ENCODE measurements at places on chromosomes 2 and 18. TPM values are rescaled to one million over a fixed set of nuclear protein-coding genes. Genes with fewer than 3 reads are reported as not detected.

Gene IDH1
- total RNA-seq = 144 TPM

Gene CKAP2L
- 15.9 TPM for total RNA-seq

GRCh38 chr2:123693836-123694235 lies 331.3 kb upstream of the CNTNAP5 start:
- no peak for DNase-seq

DNA sequence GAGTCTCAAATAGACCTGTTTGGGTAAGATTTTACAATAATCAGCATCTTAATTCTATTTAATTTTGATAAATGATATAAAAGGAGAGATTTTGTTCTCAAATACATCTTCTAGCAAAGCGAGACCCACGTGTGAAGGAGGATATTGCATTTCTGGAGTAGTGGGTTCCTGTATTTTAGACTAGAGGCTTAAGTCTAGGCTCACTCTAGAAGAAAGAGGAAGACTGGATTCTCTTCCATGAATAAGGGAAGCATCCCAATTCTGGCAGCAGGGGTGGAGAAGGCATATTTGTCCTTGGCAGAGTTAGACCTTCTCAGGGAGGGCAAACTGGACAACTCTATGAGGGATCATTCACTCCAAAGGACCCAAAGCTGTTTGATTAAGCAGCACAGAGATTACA lies 11.3 kb upstream of the FAM228A start:
- DNase-seq = no peak

- no peak for DNase-seq
These were observed 404.4 kb downstream of the SOCS6 start for GRCh38 chr18:70693246-70693645.

DNA sequence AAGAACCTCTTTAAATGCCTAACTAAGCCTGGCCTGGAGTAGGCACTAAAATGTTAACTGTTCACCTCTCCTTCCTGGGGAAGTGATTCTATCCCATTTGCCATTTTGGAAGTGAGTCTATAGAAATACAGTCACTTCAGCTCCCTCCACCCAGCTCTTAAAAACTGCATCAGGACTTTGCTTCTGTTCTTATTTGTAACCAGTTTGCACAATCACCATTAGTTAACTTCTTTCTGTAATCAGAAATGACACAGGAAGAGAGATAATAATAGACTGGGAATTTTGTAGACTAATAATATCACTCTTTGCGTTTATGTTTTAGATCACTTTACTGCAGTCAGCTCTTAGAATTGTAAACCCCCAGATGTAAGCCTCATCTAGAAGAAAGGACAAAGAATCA lies 16.0 kb upstream of the MARCO start:
- DNase-seq = no peak

DNA sequence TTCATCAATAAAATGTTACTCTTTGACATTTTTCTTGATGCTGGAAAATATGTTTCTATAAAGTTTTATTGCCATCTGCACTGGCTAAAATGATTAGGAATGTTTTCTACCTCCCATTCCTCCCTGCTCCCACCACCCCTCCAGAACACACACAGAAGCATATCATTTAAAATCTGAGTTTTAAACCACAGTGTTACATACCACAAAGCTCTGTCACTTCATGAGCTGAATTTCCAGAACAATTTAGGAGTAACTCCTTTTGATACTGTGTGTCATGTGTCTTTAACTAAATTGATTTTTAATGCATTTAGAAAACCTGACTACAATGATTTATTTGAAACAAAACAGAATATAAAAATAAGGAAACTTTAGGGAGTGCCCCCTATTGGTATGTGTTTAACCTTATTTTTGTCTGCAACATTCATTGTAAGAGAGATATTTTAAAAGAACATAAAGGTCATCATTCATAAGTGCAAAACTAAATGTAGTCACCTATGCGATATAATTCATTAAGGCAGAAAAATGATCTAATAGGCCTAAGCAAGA lies 52.0 kb downstream of the FEZ2 start:
- DNase-seq = no peak

DNA sequence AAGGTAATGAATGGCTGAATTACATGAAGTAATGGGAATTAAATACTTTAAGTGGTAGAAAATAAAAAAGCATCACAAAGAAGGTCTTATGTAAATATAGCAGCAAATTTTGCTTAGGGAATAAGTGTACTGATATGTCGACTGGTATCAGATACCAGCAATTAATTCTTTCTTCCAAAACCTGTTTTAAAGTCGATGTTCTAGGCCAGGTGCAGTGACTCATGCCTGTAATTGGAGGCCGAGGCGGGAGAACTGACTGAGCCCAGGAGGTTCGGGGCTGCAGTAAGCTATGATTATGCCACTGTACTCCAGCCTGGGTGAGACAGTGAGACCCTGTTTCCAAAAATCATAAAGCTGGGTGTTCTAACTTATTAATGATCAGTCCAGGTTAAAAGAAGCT lies 30.3 kb downstream of the SP3 start:
- DNase-seq = no peak

- DNase-seq = no peak
These were observed 800.4 kb upstream of the ID2 start for GRCh38 chr2:7881466-7881865.

DNA sequence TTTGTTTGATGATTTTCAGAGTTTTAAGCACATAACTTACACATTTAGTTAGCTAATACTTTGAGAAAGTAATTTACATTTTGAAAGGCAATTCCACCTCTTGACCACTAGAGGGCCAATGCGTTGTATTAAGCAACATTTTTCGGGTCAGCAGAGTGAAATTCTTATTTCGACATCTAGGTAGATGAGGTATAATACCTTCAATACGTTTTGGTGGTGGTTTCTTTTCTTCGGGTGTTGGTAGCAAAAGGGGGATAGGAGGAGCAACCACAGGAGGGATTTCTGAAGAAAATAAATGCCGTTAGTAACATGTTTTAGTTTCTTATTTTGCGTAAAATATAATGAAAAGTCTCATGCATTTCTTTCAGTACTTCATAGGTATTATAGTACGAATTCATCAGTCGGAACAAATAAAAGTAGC lies 106.3 kb downstream of the TTN start:
- no peak for DNase-seq
